ENCODE measurements at places on chromosomes 11 and 22. TPM values are rescaled to one million over a fixed set of nuclear protein-coding genes. Genes with fewer than 3 reads are reported as not detected.

Gene GGTLC3
- total RNA-seq = not detected

GRCh38 chr11:48013269-48013901 is 33.0 kb downstream of the PTPRJ start:
- DNase-seq = no peak
- no peak overlapping the region for H3K4me3 ChIP-seq
- H3K27ac ChIP-seq = no peak overlapping the region
- H3K36me3 ChIP-seq = no peaks in the 10 kb centered on the region
- H3K27me3 ChIP-seq = no peaks in the 10 kb centered on the region
- H3K4me1 ChIP-seq = peaks cover 22% of the 10 kb centered on the region

GRCh38 chr11:19393941-19394340 is 153.2 kb upstream of the E2F8 start:
- no peak for DNase-seq
- H3K36me3 ChIP-seq = no peaks in the 10 kb centered on the region
- H3K27me3 ChIP-seq = no peaks in the 10 kb centered on the region
- no peaks in the 10 kb centered on the region for H3K4me1 ChIP-seq

- H3K27me3 ChIP-seq = no peaks in the 10 kb centered on the region
- no peaks in the 10 kb centered on the region for H3K36me3 ChIP-seq
- no peak overlapping the region for H3K4me3 ChIP-seq
Observed at GRCh38 chr22:45575607-45576272, 73.1 kb downstream of the FBLN1 start.

GRCh38 chr11:34004236-34004635 is 47.3 kb upstream of the CAPRIN1 start:
- H3K27me3 ChIP-seq = no peaks in the 10 kb centered on the region
- H3K4me3 ChIP-seq = no peak overlapping the region
- H3K36me3 ChIP-seq = no peaks in the 10 kb centered on the region
- no peak overlapping the region for H3K27ac ChIP-seq
- no peaks in the 10 kb centered on the region for H3K4me1 ChIP-seq

GRCh38 chr11:123559523-123559955 is 94.9 kb downstream of the SCN3B start:
- H3K4me1 ChIP-seq = peaks cover 27% of the 10 kb centered on the region
- H3K36me3 ChIP-seq = no peaks in the 10 kb centered on the region
- no peaks in the 10 kb centered on the region for H3K27me3 ChIP-seq
- DNase-seq = no peak
- 0 out of 2 replicates have a peak overlapping the region, but pooled peaks have one; percentile 23 for H3K27ac ChIP-seq
- peak overlapping the region; percentile 47 for H3K4me3 ChIP-seq

DNA sequence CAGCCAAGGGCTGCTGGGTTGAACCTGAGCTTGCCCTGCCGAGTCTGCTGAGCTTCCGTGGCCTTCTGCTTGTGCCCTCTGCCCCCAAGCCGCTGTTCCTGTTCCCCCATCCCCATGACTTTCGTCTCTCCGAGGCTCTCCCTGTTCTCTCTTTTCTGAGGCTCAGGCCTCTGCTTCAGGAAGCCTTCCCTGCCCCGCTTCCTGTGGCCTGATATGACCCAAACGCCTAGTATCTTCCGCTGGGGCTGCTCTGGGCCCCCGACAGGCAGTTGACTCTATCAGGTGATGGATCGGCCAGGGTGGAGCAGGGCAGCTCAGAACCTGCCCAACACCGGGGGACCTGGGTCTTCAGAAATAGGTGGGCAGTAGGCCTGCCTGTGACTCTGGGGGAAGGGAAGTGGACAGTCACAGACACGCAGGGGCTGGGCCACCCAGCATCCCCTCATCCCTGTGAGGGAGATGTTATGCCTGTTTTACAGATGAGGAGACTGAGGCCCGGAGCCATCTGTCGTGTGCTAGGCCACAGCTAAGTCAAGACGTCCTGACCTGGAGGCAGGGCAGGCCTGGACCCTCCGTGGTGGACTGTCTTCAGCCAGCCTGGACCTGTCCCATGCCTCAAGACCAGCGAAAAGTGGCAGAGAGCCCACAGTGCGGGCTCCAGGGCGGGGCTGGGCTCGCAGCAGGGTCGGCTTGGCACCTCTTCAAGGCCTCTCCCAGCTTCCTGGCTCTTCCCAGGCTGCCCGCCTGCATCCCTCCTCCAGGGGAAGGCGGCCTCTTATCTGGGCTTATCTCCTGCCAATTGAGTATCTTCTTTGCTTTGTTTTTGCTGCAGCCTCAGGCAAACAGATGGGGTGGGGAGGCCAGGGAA is 16.2 kb downstream of the BAD start:
- peak overlapping the region; percentile 81 for H3K27ac ChIP-seq
- H3K36me3 ChIP-seq = no peaks in the 10 kb centered on the region

DNA sequence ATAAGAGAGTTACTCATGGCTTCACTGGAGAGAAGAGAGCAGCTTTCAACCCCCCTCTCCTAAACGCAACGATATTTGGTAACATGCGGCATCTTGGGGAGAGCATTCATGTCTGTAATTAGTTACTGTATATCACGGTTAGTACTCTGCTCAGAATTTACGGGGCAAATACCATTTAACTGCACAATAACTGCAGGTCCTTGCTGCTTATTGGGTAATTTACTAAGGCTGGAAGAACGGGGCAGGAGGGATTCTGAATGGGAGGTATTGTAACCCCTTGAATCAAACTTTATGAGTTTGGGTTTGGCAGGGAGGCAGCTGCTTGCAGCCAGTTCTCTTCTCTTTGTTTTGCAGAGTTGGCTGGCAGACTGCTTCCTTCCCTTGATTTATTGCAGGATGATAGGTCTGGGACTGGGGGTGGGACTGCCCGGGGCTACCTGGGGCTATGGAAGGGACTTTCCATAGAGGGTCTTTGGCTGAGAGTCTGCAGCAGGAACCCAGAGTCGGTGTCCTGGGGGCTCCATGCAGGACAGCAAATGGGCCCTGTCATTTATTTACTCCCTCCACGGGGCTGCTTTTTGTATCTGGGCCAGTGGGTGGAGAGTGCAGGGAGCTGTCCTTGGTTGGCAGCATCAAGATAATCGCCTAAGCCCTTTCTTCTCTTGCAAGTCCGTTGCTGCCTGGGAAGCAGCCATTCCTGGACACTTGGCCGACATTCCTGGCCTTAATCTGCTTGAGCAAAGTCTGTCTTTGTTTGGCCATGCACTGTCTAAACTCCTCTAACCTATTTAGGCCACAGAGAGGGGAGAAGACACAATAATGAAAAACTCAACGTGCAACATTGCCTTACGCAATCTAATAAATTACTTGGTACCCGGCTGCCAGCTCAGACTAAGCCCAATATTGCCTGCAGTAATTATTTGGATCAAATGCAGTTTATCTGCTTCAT is 188.9 kb downstream of the ST3GAL4 start:
- peaks cover 18% of the 10 kb centered on the region for H3K4me1 ChIP-seq
- no peak overlapping the region for H3K4me3 ChIP-seq
- DNase-seq = peak; percentile 71
- no peaks in the 10 kb centered on the region for H3K36me3 ChIP-seq
- no peaks in the 10 kb centered on the region for H3K27me3 ChIP-seq
- peak overlapping the region; percentile 56 for H3K27ac ChIP-seq

- H3K36me3 ChIP-seq = peaks cover 9% of the 10 kb centered on the region
- no peak overlapping the region for H3K4me3 ChIP-seq
- H3K4me1 ChIP-seq = peaks cover 25% of the 10 kb centered on the region
Observed at GRCh38 chr11:128552783-128553661, 34.3 kb downstream of the ETS1 start.

GRCh38 chr11:75631086-75631730 is 37.6 kb downstream of the MAP6 start:
- DNase-seq = no peak
- H3K27me3 ChIP-seq = no peaks in the 10 kb centered on the region
- H3K36me3 ChIP-seq = no peaks in the 10 kb centered on the region
- H3K4me3 ChIP-seq = no peak overlapping the region
- no peaks in the 10 kb centered on the region for H3K4me1 ChIP-seq

Gene CHADL
- 1.6 TPM for total RNA-seq

Gene CLMP
- total RNA-seq = 22.2 TPM

DNA sequence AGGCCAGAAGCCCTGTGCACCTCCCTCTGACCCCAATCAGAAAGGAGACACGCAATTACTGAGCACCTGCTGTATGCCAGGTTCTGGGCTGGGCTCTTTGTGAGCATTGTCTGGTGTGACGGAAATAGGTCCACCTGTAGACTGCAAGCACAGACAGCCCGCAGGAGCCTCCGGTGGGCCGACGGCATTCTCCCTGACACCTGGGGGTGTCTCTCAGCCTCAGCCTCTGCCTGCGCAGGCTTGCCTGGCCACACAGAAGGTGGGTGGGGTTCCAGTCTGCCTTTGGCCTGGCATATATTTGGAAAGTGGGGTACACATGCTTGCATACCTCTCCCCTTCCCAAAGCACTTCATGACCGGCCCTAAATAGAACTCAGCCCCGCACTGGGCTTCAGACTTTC is 129.3 kb downstream of the BUD13 start:
- no peak overlapping the region for H3K27ac ChIP-seq
- H3K36me3 ChIP-seq = no peaks in the 10 kb centered on the region
- H3K27me3 ChIP-seq = no peaks in the 10 kb centered on the region

DNA sequence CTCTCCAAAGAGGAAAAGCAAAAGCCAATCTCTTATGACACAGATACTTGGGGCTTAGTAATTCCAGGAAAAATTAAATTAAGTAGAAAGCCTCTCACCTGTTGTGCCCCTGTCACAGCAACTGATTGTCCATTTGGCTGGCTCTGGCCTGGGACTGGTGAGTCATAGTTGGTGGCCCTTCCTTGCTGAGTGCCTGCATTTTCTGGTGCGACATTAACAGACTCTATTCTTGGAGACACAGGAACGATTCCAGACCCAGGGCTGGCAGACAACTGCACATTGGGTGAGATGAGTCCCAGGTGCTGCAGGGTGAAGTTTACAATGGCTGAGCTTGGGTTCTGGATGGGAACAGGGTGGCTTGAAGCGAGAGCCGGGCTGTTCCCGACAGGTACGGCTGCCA is 15.6 kb downstream of the E2F8 start:
- no peaks in the 10 kb centered on the region for H3K27me3 ChIP-seq
- H3K4me1 ChIP-seq = 0 out of 2 replicates have a peak, but pooled peaks cover 3% of the 10 kb centered on the region
- H3K36me3 ChIP-seq = peaks cover 16% of the 10 kb centered on the region
- no peak for DNase-seq
- no peak overlapping the region for H3K27ac ChIP-seq

DNA sequence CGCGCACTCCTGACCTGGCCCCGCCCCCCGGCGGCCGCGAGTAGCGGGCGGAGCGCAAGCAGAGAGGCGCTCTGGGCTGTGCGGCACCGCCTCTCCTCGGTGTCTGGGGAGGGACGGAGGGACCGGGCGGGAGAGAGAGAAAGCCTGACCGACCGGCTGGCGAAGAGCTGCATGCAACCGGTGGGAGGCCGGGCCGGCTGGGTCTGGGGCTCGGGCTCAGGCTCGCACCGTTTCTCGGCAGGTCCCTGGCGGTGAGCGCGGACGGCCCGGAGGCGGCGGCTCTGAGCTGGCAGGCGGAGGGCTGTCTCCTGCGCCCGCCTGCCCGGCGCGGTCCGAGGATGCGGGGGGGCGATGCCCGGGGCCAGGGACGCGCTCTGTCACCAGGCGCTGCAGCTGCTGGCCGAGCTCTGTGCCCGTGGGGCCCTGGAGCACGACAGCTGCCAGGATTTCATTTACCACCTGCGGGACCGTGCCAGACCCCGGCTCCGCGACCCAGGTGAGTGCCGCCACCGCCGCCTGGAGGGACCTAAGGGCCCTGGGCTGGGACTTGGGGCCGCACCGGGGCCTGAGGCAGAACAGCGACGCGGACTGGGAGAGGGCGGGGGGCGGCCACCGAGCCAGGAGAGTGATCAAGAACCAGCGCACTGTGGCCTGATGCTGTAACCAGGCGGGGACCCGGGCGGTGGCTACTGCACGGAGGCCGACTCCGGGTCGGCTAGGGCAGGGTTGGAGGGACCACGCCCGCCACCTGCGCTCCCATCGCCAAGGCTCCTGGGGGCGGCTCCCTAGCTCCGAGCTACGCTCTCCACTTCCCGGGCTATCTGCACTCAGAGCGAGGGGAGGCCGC is at the start of gene SYT9:
SYT9 (plus strand) TSS at position 69 of the 847 bp plus-strand sequence; CDS start at position 352, 283 bp downstream.
- peaks cover 57% of the 10 kb centered on the region for H3K27me3 ChIP-seq
- peaks cover 17% of the 10 kb centered on the region for H3K4me1 ChIP-seq
- H3K36me3 ChIP-seq = no peaks in the 10 kb centered on the region
- peak within 1 kb of the TSS; percentile 85 for H3K4me3 ChIP-seq

Gene ANO9
- total RNA-seq = 10.2 TPM

Gene TMEM25
- total RNA-seq = 17.7 TPM

Gene NCAM1
- total RNA-seq = 1.6 TPM

DNA sequence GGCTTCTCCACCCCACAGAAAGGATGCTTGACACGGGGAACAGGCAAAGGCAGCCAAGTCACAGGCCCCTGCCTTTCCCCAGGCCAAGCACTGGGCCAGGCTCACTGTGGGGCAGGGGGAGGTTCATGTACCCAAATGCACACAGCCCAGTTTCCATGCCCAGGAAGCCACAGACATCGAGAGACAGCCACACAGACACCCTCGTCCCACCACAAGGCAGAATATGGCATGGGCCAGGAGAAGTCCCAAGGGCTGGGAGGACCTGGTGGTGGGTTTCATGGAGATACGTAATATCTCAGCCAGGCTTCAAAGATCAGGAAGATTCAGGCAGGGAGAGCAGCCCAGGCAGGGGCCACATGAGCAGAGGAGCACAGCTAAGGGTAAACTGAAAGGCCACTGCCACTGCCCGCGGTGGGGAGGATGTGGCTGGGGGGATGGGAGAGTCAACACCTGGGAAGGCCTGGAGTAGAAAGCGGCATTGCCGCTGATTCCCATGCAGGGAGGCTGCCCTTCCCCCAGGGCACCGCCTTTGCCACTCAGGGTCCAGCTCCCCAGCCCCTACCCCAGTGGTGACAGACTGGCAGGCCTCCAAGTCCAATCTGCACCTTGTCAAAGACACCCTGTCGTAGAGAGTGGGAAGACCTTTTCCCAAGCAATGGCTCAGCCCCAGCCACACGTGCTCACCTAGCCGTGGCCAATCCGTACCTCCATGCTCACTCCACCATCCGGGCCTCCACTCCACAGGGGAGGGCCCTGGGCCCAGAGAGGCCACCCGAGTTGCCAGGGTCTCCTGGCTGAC is 2.4 kb upstream of the MFNG start:
- H3K36me3 ChIP-seq = no peaks in the 10 kb centered on the region
- H3K4me3 ChIP-seq = no peak overlapping the region
- H3K27me3 ChIP-seq = no peaks in the 10 kb centered on the region
- peaks cover 19% of the 10 kb centered on the region for H3K4me1 ChIP-seq

Measured in GM23338 (cell line).